Activated CD8-positive, alpha-beta T cell treated with anti-CD3 and anti-CD28 coated beads for 36 hours (primary cell): ENCODE measurements at places on chromosomes 12 and 14. TPM values are rescaled to one million over a fixed set of nuclear protein-coding genes. Genes with fewer than 3 reads are reported as not detected.

DNA sequence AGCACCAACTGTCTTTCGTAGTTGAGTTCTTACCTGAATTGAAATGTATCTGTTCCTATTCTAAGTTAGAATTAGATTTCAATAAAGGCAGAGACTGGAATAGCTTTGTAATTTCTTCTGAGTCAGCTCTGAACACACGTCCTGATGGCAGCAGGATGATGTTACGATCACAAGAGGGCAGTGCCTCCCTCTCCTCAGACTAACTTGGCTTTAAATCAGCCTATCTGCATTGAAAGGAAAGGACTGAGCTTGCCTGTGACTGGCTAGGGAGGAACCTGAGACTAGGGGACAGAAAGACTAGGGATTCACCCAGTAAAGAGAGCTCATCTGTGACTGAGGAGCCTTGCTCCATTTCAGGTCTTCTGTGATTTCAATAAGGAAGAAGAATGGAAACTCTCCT, 323.7 kb upstream of the OR4E1 start:
- H3K27ac ChIP-seq: peak overlapping the region; percentile 96
- no peaks in the 10 kb centered on the region for H3K27me3 ChIP-seq
- peaks cover 9% of the 10 kb centered on the region for H3K36me3 ChIP-seq

DNA sequence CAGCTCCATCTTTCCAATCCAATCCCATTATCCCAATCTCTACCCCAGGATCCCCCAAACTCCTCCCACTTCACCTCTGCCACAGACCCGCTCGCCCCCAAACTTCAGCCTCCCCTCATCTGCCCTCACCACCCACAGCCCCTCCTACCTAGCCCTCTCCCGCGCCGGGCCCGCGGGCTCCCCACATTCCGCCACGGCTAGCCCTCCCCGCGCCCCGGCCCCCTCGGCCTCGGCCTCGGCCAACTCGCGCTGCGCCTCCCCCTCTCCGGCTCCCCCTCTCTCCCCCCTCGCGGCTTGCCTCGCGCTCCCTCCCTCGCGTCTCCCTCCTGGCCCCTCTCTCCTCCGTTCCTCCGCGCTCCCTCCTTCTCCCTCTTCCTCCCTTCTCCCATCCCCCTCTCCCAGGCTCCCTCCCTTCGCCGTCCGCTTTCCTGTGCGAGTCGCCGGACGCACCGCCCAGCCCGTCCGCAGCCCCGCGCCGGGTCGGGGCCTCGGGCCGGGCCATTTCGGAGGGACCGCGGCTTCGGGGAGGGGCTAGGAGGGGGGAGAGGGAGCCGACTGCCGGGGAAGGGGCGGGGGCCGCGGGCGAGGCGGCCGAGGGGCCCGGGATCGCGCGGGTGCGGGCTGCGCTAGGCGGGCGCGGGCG, at the start of gene ATN1:
ATN1 (plus strand) TSS at position 581 of the 643 bp plus-strand sequence. CDS start 6,043 bp downstream, outside the sequence.
- no peaks in the 10 kb centered on the region for H3K27me3 ChIP-seq
- DNase-seq: peak; percentile 55
- peaks cover 59% of the 10 kb centered on the region for H3K4me1 ChIP-seq
- peak within 1 kb of the TSS; percentile 82 for H3K27ac ChIP-seq
- H3K36me3 ChIP-seq: peaks cover 20% of the 10 kb centered on the region

DNA sequence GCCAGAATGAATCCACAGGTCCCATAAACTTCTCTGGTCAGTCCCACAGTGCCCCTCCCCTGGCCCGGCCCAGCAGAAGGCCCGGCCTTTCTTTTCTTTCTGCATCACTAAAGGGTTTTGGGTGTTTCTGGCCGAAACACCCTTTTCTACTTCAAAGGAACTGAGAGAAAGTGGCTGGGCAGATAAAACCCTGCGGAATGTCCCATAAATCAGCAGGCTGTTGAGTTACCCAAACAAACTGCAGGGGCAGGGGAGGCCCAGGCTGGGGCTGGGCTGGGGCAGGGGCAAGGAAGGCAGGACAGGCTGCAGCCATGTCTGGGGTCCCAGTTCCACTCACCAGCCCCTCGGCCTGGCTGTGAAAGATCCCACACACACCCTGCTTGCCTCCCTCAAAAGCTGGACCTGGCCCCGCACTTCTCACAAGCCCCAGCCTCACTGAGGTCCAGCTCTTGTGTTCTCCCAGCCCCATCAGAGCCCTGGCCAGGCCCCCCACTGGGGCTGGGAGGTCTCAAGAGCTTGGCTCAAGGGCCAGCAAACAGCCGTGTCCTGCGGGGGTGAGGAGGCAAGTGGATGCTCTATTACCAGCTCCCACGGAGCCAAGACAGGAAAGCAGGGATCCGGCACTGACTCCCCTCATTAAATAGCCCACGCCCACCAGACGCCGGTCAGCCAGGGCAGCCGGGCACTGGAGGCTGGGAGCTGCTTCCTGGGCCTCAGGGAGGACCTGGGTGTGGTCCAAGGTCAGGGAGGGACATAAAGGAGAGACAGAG, 41.9 kb downstream of the CCNK start:
- H3K27me3 ChIP-seq: no peaks in the 10 kb centered on the region
- no peak for DNase-seq
- no peak overlapping the region for H3K4me3 ChIP-seq
- H3K36me3 ChIP-seq: no peaks in the 10 kb centered on the region

The GPR132 gene
- total RNA-seq: 16.4 TPM

The COCH gene
- total RNA-seq: 5.8 TPM

The TAS2R46 gene
- total RNA-seq: 1.3 TPM

The GNB3 gene
- total RNA-seq: 0.50 TPM

- H3K4me1 ChIP-seq: peaks cover 2% of the 10 kb centered on the region
- no peaks in the 10 kb centered on the region for H3K36me3 ChIP-seq
- DNase-seq: no peak
- peaks cover 1% of the 10 kb centered on the region for H3K27me3 ChIP-seq
These were observed 9.5 kb upstream of the BCL7A start for GRCh38 chr12:122012184-122012583.

The HOXC11 gene
- total RNA-seq: not detected

- H3K27ac ChIP-seq: no peak overlapping the region
- H3K4me1 ChIP-seq: peaks cover 27% of the 10 kb centered on the region
- no peak overlapping the region for H3K4me3 ChIP-seq
- no peak for DNase-seq
- H3K36me3 ChIP-seq: peaks cover 25% of the 10 kb centered on the region
These were observed 92.8 kb upstream of the BBS10 start for GRCh38 chr12:76441016-76441415.

The PTPN6 gene
- total RNA-seq: 485 TPM

DNA sequence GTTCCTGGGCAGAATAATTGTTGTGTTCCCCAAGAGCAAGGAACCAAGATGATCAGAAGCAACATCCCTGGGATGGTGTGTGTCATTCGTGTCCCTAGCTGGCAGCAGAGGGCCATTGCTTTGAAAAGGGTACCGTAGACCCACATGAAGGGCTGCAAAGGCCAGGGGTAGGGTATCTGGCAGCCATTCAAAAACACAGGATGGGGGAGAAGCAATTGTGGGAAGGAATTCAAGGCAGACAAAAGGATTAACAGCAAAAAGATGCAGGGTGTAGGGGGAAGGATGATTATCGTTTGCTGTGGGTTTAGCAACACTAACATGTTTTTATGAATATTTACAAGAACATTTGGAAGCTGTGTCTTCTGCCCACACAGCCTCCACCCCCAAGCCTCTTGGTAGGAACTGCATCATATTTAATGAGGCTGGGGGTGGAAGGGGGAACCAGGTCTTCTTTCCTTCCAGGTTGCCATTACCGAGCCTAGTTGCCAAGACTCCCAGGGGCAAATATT, 169.0 kb upstream of the G2E3 start:
- DNase-seq: no peak
- no peaks in the 10 kb centered on the region for H3K4me1 ChIP-seq
- no peaks in the 10 kb centered on the region for H3K27me3 ChIP-seq
- H3K4me3 ChIP-seq: no peak overlapping the region

- H3K27ac ChIP-seq: no peak overlapping the region
- H3K4me1 ChIP-seq: no peaks in the 10 kb centered on the region
- no peak overlapping the region for H3K4me3 ChIP-seq
- H3K36me3 ChIP-seq: no peaks in the 10 kb centered on the region
These were observed 177.0 kb upstream of the VASH1 start for GRCh38 chr14:76584271-76584702.

- H3K27ac ChIP-seq: no peak overlapping the region
- no peaks in the 10 kb centered on the region for H3K4me1 ChIP-seq
- H3K27me3 ChIP-seq: peaks cover 5% of the 10 kb centered on the region
These were observed 15.2 kb downstream of the HNF1A start for GRCh38 chr12:120993496-120993895.

- no peaks in the 10 kb centered on the region for H3K36me3 ChIP-seq
- no peak overlapping the region for H3K27ac ChIP-seq
- H3K27me3 ChIP-seq: no peaks in the 10 kb centered on the region
- no peaks in the 10 kb centered on the region for H3K4me1 ChIP-seq
- no peak for DNase-seq
- H3K4me3 ChIP-seq: no peak overlapping the region
These were observed 149.9 kb upstream of the FBXO33 start for GRCh38 chr14:39582028-39582654.

The FAR2 gene
- total RNA-seq: 6.0 TPM

The TOMM20L gene
- not detected for total RNA-seq

- no peak for DNase-seq
- H3K27ac ChIP-seq: no peak overlapping the region
- peaks cover 5% of the 10 kb centered on the region for H3K27me3 ChIP-seq
- no peak overlapping the region for H3K4me3 ChIP-seq
- no peaks in the 10 kb centered on the region for H3K36me3 ChIP-seq
These were observed 75.9 kb upstream of the ANO2 start for GRCh38 chr12:6020930-6021329.

- H3K27ac ChIP-seq: no peak overlapping the region
- DNase-seq: no peak
- H3K27me3 ChIP-seq: no peaks in the 10 kb centered on the region
- H3K4me1 ChIP-seq: no peaks in the 10 kb centered on the region
These were observed 365.1 kb upstream of the DIO2 start for GRCh38 chr14:80576401-80576800.

The SERPINA10 gene
- total RNA-seq: not detected

- peaks cover 20% of the 10 kb centered on the region for H3K4me1 ChIP-seq
- peak overlapping the region; percentile 53 for H3K4me3 ChIP-seq
- DNase-seq: peak; percentile 78
- H3K27me3 ChIP-seq: no peaks in the 10 kb centered on the region
- H3K27ac ChIP-seq: peak overlapping the region; percentile 95
- H3K36me3 ChIP-seq: no peaks in the 10 kb centered on the region
These were observed 24.3 kb upstream of the RCOR1 start for GRCh38 chr14:102568115-102568614.

GRCh38 chr14:58356268-58356667, 39.5 kb upstream of the TOMM20L start:
- no peak overlapping the region for H3K27ac ChIP-seq
- no peak for DNase-seq
- H3K4me1 ChIP-seq: peaks cover 16% of the 10 kb centered on the region
- H3K36me3 ChIP-seq: peaks cover 22% of the 10 kb centered on the region

- DNase-seq: no peak
- no peak overlapping the region for H3K4me3 ChIP-seq
- H3K4me1 ChIP-seq: no peaks in the 10 kb centered on the region
- no peaks in the 10 kb centered on the region for H3K27me3 ChIP-seq
- no peaks in the 10 kb centered on the region for H3K36me3 ChIP-seq
These were observed 25.8 kb upstream of the TRHDE start for GRCh38 chr12:72246370-72246769.

- peak; percentile 5 for DNase-seq
- no peaks in the 10 kb centered on the region for H3K36me3 ChIP-seq
- peaks cover 49% of the 10 kb centered on the region for H3K27me3 ChIP-seq
These were observed 65.8 kb upstream of the SLC8A3 start for GRCh38 chr14:70254476-70254961.

The IL26 gene
- not detected for total RNA-seq

DNA sequence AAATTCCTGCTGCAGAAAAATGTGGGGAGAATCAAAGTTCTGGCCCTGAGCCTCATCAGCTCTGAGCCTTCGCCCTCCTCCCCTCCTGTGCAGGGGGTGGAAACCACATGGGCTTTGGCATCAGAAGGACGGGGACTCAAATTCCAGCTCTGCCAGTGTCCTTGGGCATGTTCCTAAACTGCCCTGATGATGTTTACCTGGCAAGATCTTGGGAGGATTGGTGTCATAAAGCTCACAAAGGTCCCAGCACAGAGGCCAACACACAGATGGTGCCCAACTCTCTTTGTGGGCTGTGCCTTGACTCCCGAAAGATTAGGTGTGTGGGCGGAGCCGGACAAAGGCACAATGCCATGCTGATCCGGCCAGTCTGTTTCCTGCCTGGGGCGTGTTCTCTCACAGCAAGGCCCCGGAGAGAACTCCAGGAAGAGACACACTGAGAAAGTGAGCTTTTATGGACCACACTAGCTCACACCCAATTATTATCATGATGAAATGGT, 20.5 kb upstream of the CLMN start:
- peaks cover 25% of the 10 kb centered on the region for H3K27me3 ChIP-seq
- no peaks in the 10 kb centered on the region for H3K4me1 ChIP-seq
- H3K4me3 ChIP-seq: no peak overlapping the region
- H3K36me3 ChIP-seq: no peaks in the 10 kb centered on the region

The KLRD1 gene
- total RNA-seq: 6.9 TPM

DNA sequence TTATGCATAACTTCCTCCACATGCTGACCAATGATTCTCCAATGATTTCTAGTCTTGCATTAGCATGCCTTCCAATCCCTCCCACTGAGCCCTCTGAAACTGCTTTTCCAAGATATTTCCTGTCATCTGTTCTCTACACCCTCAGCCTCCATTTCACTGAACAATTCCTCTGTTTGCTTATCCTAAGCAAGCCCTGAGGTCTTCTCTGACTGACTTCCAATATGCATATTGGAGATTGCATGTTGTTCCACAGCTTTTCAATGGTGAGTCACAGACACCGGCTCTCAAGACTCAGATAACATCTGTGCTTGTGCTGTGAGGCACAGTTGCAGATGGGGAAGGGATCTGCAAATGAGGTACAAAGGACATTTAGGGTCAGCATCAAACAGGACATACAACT, 141.0 kb downstream of the SLC16A7 start:
- DNase-seq: no peak
- H3K27ac ChIP-seq: no peak overlapping the region
- H3K4me3 ChIP-seq: no peak overlapping the region
- H3K4me1 ChIP-seq: peaks cover 11% of the 10 kb centered on the region
- H3K36me3 ChIP-seq: peaks cover 20% of the 10 kb centered on the region

The HCAR3 gene
- total RNA-seq: not detected

The BTBD7 gene
- total RNA-seq: 8.7 TPM

- DNase-seq: no peak
- no peak overlapping the region for H3K27ac ChIP-seq
- no peaks in the 10 kb centered on the region for H3K27me3 ChIP-seq
- H3K36me3 ChIP-seq: no peaks in the 10 kb centered on the region
- H3K4me1 ChIP-seq: peaks cover 35% of the 10 kb centered on the region
These were observed 85.3 kb downstream of the SLC25A47 start for GRCh38 chr14:100408350-100409002.
